ENCODE measurements at places on chromosomes 1 and 21.
A peak's percentile ranks its signal among the peaks of the same experiment; 100 is the strongest.

GRCh38 chr1:234602334-234603220 lies 7.4 kb downstream of the IRF2BP2 start:
- peak; percentile 87 for DNase-seq

GRCh38 chr1:57423135-57423655 lies 665 bp downstream of the DAB1 start:
- no peak for DNase-seq

DNA sequence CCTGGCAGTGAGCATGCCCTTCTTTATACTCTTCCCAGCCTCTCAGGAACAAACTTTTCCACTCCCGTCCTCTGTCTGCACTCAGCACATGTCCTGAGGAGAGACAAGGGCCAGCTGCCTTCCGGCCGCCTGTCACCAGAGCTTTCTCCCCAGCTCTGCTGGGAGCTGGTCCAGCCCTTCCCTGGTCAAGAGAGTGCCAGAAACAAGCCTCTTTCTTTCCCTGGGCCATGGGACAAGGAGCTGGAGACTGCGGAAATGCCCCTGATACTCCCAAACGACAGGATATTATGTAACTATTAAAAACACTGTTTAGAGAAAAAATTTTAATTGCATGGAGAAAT lies 10.4 kb downstream of the LAMB3 start:
- DNase-seq: no peak

- DNase-seq: no peak
Measured at GRCh38 chr1:181711820-181712219, 228.5 kb downstream of the CACNA1E start.

GRCh38 chr1:9670085-9670484 lies 18.6 kb downstream of the PIK3CD start:
- DNase-seq: no peak

GRCh38 chr1:24906760-24907490 lies 23.2 kb downstream of the RUNX3 start:
- no peak for DNase-seq

DNA sequence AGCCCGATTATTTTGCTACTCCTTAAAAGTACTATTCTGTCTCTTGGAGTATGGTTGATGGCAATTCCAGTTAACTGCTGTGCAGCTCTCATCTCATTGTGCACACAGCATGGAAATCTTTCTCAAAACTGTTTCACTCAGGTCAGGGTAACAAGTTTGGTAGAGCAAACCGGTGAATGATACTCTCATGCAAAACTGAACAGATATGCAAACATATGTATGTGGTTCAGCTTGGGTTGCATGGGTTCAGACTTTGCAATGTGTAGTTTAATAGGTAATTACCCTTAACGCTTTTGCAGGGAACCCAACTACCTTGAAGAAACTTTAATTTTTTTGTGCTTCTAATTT lies 2.2 kb downstream of the GADD45A start:
- no peak for DNase-seq

- no peak for DNase-seq
Measured at GRCh38 chr21:17512253-17513213, at the start of gene CXADR. Gene CXADR (plus strand): TSS chr21:17513043. CDS start chr21:17513130, 87 bp downstream.

GRCh38 chr1:61441723-61442262 lies 283.1 kb downstream of the TM2D1 start:
- DNase-seq: peak; percentile 97

GRCh38 chr1:156551066-156551643 lies 21.2 kb downstream of the IQGAP3 start:
- no peak for DNase-seq

GRCh38 chr1:4838231-4838630 lies 183.8 kb downstream of the AJAP1 start:
- DNase-seq: no peak

- no peak for DNase-seq
Measured at GRCh38 chr1:213083112-213083445, 32.0 kb downstream of the RPS6KC1 start.

DNA sequence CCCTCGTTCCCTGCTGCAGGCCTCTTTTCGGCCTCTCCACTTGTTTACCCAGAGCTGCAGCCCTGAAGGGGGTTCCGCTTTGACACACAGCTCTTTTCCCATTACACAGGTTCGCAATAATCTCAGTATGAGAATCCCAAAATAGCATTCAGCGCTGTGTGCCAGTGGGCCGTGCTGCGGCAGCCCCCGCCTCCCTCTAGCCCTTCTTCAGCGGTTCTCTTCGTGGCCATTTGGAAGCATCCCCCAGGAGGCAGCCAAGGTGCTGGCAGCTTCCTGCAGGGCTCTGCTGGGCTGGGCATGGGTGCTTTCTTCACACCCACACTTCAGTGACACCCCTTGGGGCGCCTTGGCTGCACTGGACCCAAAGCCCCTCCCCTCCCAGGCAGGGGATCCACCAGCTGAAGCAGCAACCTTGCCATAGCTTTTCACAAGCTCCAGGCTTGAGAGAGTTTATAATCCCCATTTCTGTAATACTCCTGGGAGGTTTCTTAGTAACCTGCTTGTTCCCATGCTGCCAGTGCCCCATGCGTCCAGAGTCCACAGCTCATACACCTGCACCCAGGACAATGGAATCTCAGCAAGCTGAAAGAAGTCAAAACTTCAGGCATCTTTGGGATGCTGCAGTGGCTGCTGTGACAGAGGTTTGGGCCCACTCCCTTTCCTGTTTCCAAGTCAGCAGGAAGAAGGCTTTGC lies 8.1 kb downstream of the NCF2 start:
- DNase-seq: no peak

- no peak for DNase-seq
Measured at GRCh38 chr1:116514708-116515525, 55.9 kb downstream of the CD58 start.

GRCh38 chr1:7046314-7046713 lies 261.1 kb downstream of the CAMTA1 start:
- DNase-seq: peak; percentile 1

GRCh38 chr1:203621559-203622262 lies 4.9 kb upstream of the ATP2B4 start:
- DNase-seq: no peak

DNA sequence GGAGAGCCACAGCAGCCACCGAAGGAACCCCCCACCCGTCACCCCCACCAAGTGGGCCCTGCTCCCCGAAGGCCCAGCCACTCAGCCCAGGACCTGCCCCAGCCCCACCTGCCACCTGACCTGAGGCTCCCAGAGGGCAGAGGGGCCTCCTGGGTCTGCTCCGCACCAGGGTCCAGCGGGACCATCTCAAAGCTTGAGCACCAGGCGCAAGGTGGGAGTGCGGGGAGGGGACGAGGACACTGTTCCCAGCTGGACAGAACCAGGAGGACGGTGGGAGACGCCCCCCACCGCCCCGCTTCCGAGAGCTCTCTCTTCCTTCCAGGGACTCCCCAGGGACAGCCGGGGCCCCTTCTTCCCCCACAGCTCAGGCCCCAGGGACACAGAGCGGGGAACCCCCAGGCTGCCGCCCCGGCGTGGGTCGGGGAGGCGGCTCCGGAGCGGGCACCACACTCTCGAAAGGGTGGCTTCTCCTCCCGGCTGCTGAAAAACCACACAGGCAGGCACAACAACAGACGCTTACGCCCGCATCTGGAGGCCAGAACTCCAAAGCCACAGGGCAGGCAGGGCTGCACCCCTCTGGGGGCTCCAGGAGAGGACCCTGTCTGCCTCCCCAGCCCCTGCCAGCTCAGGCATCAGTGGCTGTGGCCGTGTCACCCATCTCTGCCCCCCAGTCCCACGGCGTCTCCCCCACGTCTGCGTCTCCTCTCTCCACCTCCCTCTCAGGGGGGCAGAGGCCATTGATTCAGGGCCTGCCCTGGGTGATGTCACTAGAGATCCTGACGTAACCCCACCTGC lies 1.9 kb upstream of the TTLL10 start:
- DNase-seq: no peak

DNA sequence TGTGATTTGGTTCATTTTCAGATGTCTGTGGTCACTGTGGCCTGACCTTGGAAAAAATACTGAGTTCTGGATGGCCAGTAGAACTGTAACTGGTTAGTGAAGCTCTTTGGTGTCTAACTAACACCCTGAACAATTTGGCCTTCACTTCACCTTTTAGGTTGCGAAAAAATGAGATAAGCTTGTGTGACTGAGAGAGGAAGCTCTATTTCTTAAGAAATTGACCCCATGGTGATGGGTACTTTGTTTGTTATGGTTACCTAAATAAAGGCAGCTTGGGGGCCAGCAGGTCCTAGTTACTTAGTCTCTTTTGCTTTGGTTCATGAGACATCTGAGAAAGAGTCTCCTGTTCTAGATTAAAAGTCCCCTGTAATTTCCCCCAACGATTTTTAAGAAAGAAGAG lies 181.6 kb downstream of the ZNF326 start:
- no peak for DNase-seq

GRCh38 chr1:9388335-9389180 lies 95.9 kb downstream of the SPSB1 start:
- no peak for DNase-seq

DNA sequence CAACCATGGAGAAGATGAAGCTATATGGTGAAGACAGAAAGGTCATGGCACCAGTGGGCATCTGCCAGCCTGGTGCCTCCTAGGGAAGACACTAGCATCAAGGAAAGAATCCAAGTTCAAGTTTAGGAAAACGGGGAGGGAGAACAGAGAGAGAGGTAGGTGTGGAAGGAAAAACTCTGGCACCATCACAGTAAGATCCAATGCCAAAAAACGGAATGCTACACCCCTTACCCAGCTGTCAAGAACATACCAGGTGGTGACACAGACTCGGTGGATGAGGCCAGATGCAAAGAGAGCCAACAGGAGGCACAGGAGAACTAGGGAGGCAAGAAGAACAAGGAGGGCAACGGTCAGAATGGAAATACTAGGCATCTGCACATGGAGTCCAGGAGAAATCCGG lies 3.6 kb downstream of the KRTCAP2 start:
- no peak for DNase-seq

GRCh38 chr1:85048296-85049064 lies at the start of gene MCOLN3:
Gene MCOLN3 (minus strand): TSS chr1:85048500. CDS start chr1:85045360, 3,140 bp downstream.
- no peak for DNase-seq

GRCh38 chr1:24457866-24458265 lies 42.3 kb downstream of the NIPAL3 start:
- DNase-seq: no peak

All from fibroblast of the conjunctiva (primary cell).